Small intestine (tissue), 16 donors: ENCODE measurements at places on chromosomes 4 and X. TPM values are rescaled to one million over a fixed set of nuclear protein-coding genes. Genes with fewer than 3 reads are reported as not detected.

GRCh38 chr4:477686-478085 is 21.3 kb downstream of the ZNF721 start:
- peaks cover 2% of the 10 kb centered on the region for H3K36me3 ChIP-seq
- H3K27me3 ChIP-seq: no peaks in the 10 kb centered on the region
- no peak overlapping the region for H3K4me3 ChIP-seq
- no peak overlapping the region for H3K27ac ChIP-seq
- DNase-seq: no peak

- H3K27me3 ChIP-seq: no peaks in the 10 kb centered on the region
- H3K27ac ChIP-seq: no peak overlapping the region
- no peaks in the 10 kb centered on the region for H3K36me3 ChIP-seq
- no peak overlapping the region for H3K4me3 ChIP-seq
- H3K4me1 ChIP-seq: no peaks in the 10 kb centered on the region
These were observed 356.8 kb upstream of the PCDH10 start for GRCh38 chr4:132792310-132792709.

STBD1 gene
- 4.9 TPM for polyA plus RNA-seq

- H3K36me3 ChIP-seq: no peaks in the 10 kb centered on the region
- no peak overlapping the region for H3K4me3 ChIP-seq
- DNase-seq: no peak
- no peaks in the 10 kb centered on the region for H3K4me1 ChIP-seq
These were observed 684.9 kb upstream of the CPEB2 start for GRCh38 chr4:14317351-14317750.

RXFP1 gene
- not detected for polyA plus RNA-seq

ASB5 gene
- polyA plus RNA-seq: 2.0 TPM
